SK-N-SH (cell line): ENCODE measurements at places on chromosomes 13 and 19. TPM values are rescaled to one million over a fixed set of nuclear protein-coding genes. Genes with fewer than 3 reads are reported as not detected.

GRCh38 chr19:694481-695351 is 536 bp downstream of the PRSS57 start:
- H3K4me3 ChIP-seq: no peak overlapping the region
- H3K27ac ChIP-seq: no peak overlapping the region
- no peaks in the 10 kb centered on the region for H3K4me1 ChIP-seq
- H3K36me3 ChIP-seq: no peaks in the 10 kb centered on the region
- DNase-seq: no peak

- no peak overlapping the region for H3K27ac ChIP-seq
- H3K36me3 ChIP-seq: no peaks in the 10 kb centered on the region
- DNase-seq: no peak
- H3K4me3 ChIP-seq: no peak overlapping the region
- H3K27me3 ChIP-seq: no peaks in the 10 kb centered on the region
Measured at GRCh38 chr13:71902676-71903075, 35.7 kb upstream of the DACH1 start.

The ZNF682 gene
- polyA plus RNA-seq: 1.7 and 2.5 TPM in 2 replicates

DNA sequence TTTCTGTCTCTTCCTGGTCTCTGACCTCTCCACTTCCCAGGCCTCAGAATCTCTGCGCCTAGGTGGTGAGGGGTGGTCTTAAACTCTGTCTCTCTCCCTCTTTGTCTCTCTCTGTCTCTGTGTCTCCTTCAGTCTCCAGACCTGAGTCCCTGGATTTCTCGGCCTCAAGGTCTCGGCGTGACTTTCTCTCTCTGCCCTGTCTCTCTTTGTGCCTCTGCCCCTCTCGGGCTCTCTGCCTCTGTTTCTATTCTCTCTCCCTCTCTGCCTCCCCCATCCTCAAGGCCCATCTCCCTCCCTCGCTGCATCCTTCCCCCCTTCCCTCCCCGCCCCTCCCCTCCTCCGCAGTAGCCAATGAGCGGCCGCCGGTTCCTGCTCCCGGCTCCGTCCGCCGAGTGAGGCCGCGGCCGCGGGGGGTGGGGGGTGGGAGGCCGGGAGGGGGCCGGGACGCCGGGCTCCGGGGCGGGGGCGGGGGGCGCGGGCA is at the start of gene CACNG7:
Gene CACNG7 (plus strand): TSS at position 344 of the 481 bp plus-strand sequence. CDS start 3,554 bp downstream, outside the sequence.
- peak; percentile 94 for DNase-seq
- H3K27ac ChIP-seq: peak within 1 kb of the TSS; percentile 29; the same call in 1 of the 2 replicates
- H3K36me3 ChIP-seq: peaks cover 3% of the 10 kb centered on the region
- peak within 1 kb of the TSS; percentile 98 for H3K4me3 ChIP-seq
- no peaks in the 10 kb centered on the region for H3K4me1 ChIP-seq

GRCh38 chr13:57583529-57583928 is 48.0 kb upstream of the PCDH17 start:
- no peak for DNase-seq
- no peak overlapping the region for H3K27ac ChIP-seq
- no peaks in the 10 kb centered on the region for H3K27me3 ChIP-seq
- no peak overlapping the region for H3K4me3 ChIP-seq
- H3K36me3 ChIP-seq: no peaks in the 10 kb centered on the region

DNA sequence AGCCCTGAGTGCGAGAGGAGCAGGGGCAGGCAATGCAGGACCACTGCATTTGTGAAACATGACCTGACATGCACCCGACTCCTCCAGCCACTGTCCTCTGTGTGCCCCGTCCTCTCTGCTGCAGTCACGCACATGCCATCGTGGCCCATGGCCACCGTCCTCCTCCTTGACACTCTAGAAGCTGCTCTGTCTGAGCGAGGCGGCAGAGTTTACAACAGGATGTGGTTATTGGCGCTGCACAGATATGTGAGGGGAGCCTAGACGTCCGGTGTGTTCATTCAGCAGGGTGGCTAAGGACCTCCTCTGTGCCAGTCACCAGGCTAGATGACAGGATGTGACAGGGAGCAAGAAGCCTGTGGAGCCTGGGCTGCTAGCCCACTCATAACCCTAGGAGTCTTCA is 277.8 kb downstream of the FOXO1 start:
- no peaks in the 10 kb centered on the region for H3K27me3 ChIP-seq
- no peaks in the 10 kb centered on the region for H3K36me3 ChIP-seq
- H3K4me1 ChIP-seq: no peaks in the 10 kb centered on the region
- H3K4me3 ChIP-seq: no peak overlapping the region
- DNase-seq: no peak

DNA sequence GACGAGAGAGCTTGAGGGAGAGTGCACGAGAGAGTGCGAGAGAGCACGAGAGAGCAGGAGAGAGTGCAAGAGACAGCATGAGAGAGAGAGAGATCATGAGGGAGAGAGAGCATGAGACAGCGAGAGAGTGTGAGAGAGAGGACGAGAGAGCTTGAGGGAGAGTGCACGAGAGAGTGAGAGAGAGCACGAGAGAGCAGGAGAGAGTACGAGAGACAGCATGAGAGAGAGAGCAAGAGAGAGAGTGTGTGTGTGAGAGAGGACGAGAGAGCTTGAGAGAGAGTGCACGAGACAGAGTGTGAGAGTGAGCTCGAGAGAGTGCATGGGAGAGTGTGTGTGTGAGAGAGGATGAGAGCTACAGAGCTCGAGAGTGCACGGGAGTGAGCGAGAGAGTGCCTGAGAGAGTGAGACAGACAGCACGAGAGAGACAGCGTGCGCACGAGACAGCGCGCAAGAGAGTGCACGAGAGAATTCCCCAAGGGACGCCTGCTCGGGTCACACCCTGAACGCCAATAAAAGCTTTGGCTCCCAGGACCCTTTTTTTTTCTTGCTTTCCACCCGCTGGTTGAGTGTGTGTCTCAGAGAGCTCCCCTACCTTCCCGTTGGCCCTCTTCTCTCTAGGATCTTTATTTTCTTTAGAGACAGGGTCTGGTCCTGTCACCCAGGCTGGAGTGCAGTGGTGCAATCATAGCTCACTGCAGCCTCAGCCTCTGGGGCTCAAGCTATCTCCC is 3.7 kb downstream of the CD70 start:
- peaks cover 82% of the 10 kb centered on the region for H3K27me3 ChIP-seq
- H3K4me1 ChIP-seq: no peaks in the 10 kb centered on the region
- H3K27ac ChIP-seq: no peak overlapping the region
- H3K4me3 ChIP-seq: no peak overlapping the region

The CCDC122 gene
- 1.0 and 1.4 TPM in 2 replicates for polyA plus RNA-seq

DNA sequence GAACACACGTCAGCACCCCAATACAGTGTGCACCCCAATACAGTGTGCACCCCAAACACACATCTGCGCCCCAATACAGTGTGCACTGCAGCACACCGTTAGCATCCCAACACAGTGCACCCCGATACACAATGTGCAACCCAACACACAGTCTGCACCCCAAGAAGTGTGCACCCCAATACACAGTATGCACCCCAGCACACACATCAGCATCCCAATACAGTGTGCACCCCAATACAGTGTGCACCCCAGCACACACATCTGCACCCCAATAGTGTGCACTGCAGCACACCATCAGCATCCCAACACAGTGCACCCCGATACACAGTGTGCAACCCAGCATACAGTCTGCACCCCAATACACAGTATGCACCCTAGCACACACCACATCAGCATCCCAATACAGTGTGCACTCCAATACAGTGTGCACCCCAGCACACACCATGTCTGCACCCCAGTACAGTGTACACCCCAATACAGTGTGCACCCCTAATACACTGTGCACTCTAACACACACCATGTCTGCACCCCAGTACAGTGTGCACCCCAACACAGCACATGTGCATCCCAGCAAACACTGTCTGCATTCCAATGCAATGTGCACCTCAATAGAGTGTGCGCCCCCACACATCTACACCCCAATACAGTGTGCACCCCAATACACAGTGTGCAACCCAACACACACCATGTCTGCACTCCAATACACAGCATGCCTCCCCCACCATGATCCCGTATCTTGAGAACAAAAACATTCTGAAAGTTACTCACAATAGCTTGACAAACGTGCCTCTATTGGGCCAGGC is 855 bp upstream of the CARS2 start:
- H3K4me3 ChIP-seq: peak overlapping the region; percentile 88
- no peak for DNase-seq
- H3K27me3 ChIP-seq: no peaks in the 10 kb centered on the region
- peaks cover 5% of the 10 kb centered on the region; the same call in 1 of the 2 replicates for H3K36me3 ChIP-seq

DNA sequence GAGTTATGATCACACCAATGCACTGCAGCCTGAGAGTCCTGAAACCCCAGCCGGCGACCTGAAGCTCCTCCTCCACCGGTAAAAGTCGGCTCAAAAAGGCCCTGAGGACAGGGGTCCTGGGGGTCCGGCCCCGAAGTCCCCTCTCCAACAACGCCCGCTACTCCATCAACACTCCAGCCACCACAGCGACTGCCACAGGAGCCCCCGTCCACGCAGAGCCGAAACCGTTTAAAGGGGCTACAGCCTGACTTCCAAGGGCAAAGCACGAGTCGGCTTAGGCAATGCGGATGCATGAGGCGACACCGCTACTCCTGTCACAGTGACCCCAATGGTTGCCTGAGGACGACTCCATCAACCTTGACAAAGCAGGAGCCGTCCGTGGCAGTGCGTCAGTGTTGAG is 22.9 kb upstream of the ZNF420 start:
- no peak for DNase-seq
- H3K4me3 ChIP-seq: no peak overlapping the region
- H3K36me3 ChIP-seq: no peaks in the 10 kb centered on the region
- H3K4me1 ChIP-seq: no peaks in the 10 kb centered on the region

DNA sequence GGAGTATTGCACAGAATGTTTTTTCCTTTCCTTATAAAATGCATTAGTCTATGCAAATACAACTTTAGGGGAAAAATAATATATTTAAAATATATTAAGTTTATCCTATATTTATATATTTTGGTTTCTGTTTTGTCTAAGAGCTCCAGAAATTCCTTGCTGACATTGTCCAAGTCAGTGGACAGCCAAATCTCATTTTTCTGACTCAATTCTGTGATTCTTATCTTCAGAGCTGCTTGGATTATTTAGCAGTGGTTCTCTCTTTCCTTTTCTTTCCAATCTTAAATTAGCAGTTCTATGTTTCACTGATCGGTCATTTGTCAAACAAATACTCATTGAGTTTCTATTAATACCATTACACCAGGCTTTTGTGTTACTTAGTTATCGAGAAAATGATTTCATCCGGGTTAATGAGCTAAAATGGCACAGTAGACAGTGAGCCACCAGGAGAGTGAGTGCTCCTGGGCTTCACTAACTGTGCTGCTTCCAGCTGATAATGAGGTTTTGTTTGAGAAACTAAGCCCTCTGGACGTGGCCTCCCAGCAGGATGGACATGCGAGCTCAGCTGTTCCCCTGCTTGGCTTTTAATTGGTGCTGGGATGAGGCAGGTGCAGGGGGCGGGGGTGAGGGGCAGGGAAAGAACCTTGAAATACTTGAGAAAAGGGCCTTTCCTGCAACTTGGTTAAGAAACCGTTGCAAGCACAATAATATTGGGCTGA is 44.0 kb downstream of the ATP11A start:
- H3K4me3 ChIP-seq: no peak overlapping the region
- H3K27ac ChIP-seq: peak overlapping the region; percentile 56; the same call in 1 of the 2 replicates
- H3K4me1 ChIP-seq: peaks cover 33% of the 10 kb centered on the region
- DNase-seq: peak; percentile 58

- no peaks in the 10 kb centered on the region for H3K4me1 ChIP-seq
- peaks cover 6% of the 10 kb centered on the region for H3K36me3 ChIP-seq
- peak overlapping the region; percentile 96 for H3K4me3 ChIP-seq
- no peaks in the 10 kb centered on the region for H3K27me3 ChIP-seq
- peak; percentile 22 for DNase-seq
- H3K27ac ChIP-seq: peak overlapping the region; percentile 88
Measured at GRCh38 chr13:78657699-78658629, 991 bp downstream of the OBI1 start.

GRCh38 chr13:23081901-23082300 is 98.9 kb upstream of the SGCG start:
- DNase-seq: no peak
- no peak overlapping the region for H3K4me3 ChIP-seq
- H3K36me3 ChIP-seq: no peaks in the 10 kb centered on the region
- no peak overlapping the region for H3K27ac ChIP-seq
- H3K4me1 ChIP-seq: no peaks in the 10 kb centered on the region

The URAD gene
- not detected in 2 replicates for polyA plus RNA-seq

GRCh38 chr13:41644742-41645141 is 187.4 kb downstream of the RGCC start:
- H3K4me3 ChIP-seq: no peak overlapping the region
- H3K36me3 ChIP-seq: no peaks in the 10 kb centered on the region
- H3K27me3 ChIP-seq: no peaks in the 10 kb centered on the region
- H3K4me1 ChIP-seq: peaks cover 4% of the 10 kb centered on the region
- DNase-seq: no peak
- H3K27ac ChIP-seq: peak overlapping the region; percentile 55

GRCh38 chr13:28476919-28477708 is 17.8 kb downstream of the FLT1 start:
- no peak overlapping the region for H3K27ac ChIP-seq
- DNase-seq: no peak
- H3K4me1 ChIP-seq: peaks cover 4% of the 10 kb centered on the region
- H3K4me3 ChIP-seq: no peak overlapping the region
- no peaks in the 10 kb centered on the region for H3K27me3 ChIP-seq
- H3K36me3 ChIP-seq: no peaks in the 10 kb centered on the region

GRCh38 chr13:71874458-71874857 is 7.5 kb upstream of the DACH1 start:
- no peaks in the 10 kb centered on the region for H3K36me3 ChIP-seq
- no peaks in the 10 kb centered on the region for H3K27me3 ChIP-seq
- H3K27ac ChIP-seq: no peak overlapping the region; the same call in 1 of the 2 replicates
- DNase-seq: no peak

- H3K4me1 ChIP-seq: peaks cover 20% of the 10 kb centered on the region
- no peaks in the 10 kb centered on the region for H3K36me3 ChIP-seq
- no peaks in the 10 kb centered on the region for H3K27me3 ChIP-seq
- no peak overlapping the region for H3K4me3 ChIP-seq
- DNase-seq: peak; percentile 50
Measured at GRCh38 chr13:97124915-97125809, 97.0 kb upstream of the MBNL2 start.

DNA sequence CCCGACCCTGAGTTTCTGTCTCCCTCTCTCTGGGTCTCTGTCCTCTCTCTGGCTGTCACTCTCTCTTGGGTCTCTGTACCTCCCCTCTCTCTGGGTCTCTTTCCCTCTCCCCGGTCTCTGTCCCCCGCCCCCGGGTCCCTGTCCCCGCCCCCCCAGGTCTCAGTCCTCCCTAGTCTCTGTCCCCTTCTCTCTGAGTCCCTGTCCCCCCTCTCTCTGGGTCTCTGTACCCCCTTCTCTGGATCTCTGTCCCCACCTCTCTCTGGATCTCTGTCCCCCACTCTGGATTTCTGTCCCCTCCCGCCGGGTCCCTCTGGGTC is 2.3 kb upstream of the FTL start:
- no peak overlapping the region for H3K27ac ChIP-seq
- peaks cover 31% of the 10 kb centered on the region for H3K36me3 ChIP-seq
- H3K4me1 ChIP-seq: peaks cover 26% of the 10 kb centered on the region; the same call in 1 of the 2 replicates

- H3K36me3 ChIP-seq: no peaks in the 10 kb centered on the region
- no peak overlapping the region for H3K4me3 ChIP-seq
- H3K4me1 ChIP-seq: no peaks in the 10 kb centered on the region
- no peak overlapping the region for H3K27ac ChIP-seq
Measured at GRCh38 chr13:66347486-66348117, 882.5 kb downstream of the PCDH9 start.

The PSG4 gene
- polyA plus RNA-seq: 175 and 311 TPM in 2 replicates

The CEACAM21 gene
- not detected in 2 replicates for polyA plus RNA-seq

- DNase-seq: no peak
- H3K27me3 ChIP-seq: no peaks in the 10 kb centered on the region
- no peaks in the 10 kb centered on the region; the same call in 1 of the 2 replicates for H3K4me1 ChIP-seq
- no peak overlapping the region for H3K27ac ChIP-seq
- H3K36me3 ChIP-seq: no peaks in the 10 kb centered on the region
Measured at GRCh38 chr13:102928941-102929675, 83.3 kb downstream of the ERCC5 start.

GRCh38 chr19:54444737-54445136 is 4.3 kb upstream of the LENG8 start:
- no peak for DNase-seq
- H3K27me3 ChIP-seq: no peaks in the 10 kb centered on the region
- H3K36me3 ChIP-seq: peaks cover 5% of the 10 kb centered on the region; the same call in 1 of the 2 replicates
- H3K4me3 ChIP-seq: no peak overlapping the region
- no peak overlapping the region for H3K27ac ChIP-seq

The LMTK3 gene
- 2.0 and 3.2 TPM in 2 replicates for polyA plus RNA-seq
